ENCODE measurements at places on chromosomes 3 and 15. TPM values are rescaled to one million over a fixed set of nuclear protein-coding genes. Genes with fewer than 3 reads are reported as not detected.

- peak; percentile 72 for DNase-seq
These were observed 831 bp upstream of the ROBO2 start for GRCh38 chr3:77038930-77039605.

DNA sequence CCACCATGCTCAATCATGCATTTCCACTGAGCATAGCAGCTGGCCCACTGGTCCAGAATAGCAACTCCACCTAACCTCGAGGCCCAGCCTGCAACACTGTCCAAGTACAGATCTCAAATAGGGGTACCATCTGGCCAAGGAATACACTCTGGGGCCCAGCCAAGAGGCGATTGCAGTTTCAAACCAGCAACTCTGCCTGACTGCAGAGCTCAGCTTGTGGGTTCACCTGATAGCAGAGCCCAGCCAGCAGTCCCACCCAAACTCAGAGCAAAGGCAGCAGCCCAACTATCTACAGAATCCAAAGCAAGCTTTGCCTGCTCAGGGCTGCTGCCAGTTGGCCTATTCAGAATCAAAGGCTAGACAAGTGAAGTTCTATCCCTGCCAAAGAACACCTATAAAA, 30.5 kb downstream of the POLQ start:
- no peak for DNase-seq

- DNase-seq: no peak
These were observed 79.8 kb upstream of the ZPLD1 start for GRCh38 chr3:102354818-102355515.

GRCh38 chr15:38254051-38254883, 1.6 kb downstream of the SPRED1 start:
- DNase-seq: peak; percentile 53

GRCh38 chr15:64685230-64685888, 90.0 kb downstream of the RBPMS2 start:
- DNase-seq: no peak

DNA sequence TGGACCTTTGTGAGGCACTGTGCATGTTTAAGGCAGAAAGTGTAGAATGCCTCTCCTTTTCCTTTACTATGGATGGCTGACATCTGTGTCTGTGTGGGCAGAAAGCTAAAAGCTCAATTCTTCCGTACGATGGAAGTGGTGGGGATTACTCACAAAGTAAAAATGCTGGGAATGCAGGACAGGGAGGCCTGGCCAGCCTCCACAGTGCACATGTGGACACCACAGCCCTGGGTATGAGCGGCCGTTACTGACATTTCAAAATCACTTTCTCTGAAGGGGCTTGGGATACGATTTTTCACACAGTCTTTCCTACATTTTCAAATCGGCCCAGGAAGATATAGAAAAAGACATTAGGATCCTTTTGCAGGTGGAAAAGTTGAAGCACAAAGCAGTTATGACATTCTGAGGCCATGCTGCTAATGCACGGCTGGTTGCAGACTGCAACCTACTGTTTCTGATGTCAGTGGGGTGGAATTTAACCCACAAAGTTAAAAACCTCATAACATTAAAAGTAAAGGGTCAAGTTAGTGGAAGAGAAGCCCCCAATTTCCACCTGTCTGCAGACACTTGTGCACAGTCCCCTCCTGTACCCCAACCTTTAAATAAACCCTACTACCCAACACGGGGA, 27.9 kb downstream of the EHD4 start:
- peak; percentile 35 for DNase-seq

Gene DPPA2
- 1.2 TPM for total RNA-seq

Gene PLAAT1
- 5.0 TPM for total RNA-seq

Gene COLQ
- total RNA-seq: 1.5 TPM

Gene CAMP
- not detected for total RNA-seq

Data from neural progenitor cell (in vitro differentiated cells).